ENCODE measurements at places on chromosomes 7 and 10. TPM values are rescaled to one million over a fixed set of nuclear protein-coding genes. Genes with fewer than 3 reads are reported as not detected.

SLIT1 gene
- total RNA-seq = 0.16 TPM

- peak; percentile 54 for DNase-seq
Observed at GRCh38 chr7:29922921-29923700, 66.5 kb downstream of the SCRN1 start.

- DNase-seq = no peak
Observed at GRCh38 chr10:98363220-98363619, 51.8 kb downstream of the PYROXD2 start.

DNA sequence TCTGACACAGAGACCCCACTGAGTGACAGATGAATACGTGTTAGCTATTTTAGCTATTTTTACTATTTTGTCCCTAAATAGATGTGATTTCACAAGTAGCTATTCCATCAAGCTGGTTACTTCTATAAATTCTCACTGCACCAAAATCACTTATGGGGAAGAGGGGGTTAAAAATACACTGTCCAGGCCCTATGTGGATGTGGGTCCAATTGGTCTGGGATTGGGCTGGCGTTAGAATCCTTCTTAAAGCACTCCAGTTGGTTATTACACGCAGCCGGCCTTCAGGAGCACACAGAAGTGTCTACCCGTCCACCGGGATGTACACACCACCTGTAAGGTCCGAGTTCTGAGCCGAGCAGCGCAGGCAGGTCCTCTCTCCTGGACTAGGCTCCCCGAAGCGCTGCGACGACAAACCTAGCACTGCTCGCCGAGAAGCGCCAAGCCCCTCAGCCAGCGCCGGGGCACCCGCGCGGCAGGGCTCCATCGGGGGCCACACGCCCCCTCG is 222.3 kb upstream of the MKLN1 start:
- no peak for DNase-seq

GRCh38 chr7:69060516-69060915 is 537.8 kb upstream of the AUTS2 start:
- DNase-seq = no peak

- no peak for DNase-seq
Observed at GRCh38 chr7:27046854-27047549, 48.8 kb downstream of the HOXA1 start.

- DNase-seq = no peak
Observed at GRCh38 chr10:12638781-12639180, 289.4 kb downstream of the CAMK1D start.

DNA sequence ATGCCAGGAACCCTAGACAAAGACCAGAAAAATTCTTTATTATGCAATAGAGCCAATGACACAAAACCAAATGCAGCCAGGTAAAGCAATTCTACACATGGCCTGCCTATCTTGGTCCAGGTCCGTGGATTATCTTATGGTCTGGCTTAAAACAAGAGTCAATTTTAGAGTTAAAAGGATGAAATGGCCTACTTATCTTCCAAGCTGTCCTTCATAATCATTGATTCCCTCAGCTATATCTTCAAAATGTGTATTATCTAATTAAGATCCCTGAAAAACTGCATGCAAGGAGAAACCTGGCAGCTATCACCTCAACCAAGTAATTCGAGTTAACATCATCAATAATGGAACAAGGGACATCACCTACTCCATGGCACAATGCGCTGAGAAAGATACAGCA is 479.4 kb upstream of the NRP1 start:
- DNase-seq = no peak

DNA sequence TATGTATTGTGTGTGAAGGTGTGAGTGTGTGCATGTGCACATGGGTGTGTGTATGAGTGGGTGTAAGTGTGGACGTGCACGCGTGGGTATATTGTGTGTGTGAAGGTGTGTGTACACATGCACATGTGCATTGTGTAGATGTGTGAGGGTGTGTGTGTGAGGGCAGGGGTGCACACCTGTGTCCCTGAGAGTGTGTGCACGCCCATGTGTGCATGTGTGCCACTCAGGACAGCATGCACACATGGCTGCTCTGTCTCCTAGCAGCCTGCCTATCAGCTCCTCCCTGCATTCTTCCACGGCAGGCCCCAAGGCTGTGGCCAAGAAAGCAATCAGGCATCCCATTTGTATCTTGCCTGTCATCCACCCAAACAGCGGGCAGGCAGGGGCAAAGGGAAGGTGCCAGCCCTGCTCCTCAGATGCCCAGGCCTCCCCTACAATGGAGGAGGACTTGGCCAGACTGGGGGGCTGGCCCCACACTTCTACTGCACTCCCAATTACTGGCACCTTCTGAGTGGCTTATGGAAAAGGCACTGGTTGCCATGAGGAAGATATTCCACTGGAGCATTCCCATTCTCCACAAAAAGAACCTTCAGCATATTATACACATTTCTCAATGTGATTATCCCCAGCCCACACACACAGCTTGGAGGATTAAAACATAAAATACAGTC is 380.4 kb upstream of the ZMIZ1 start:
- no peak for DNase-seq

All from osteocyte (in vitro differentiated cells).